ENCODE measurements at places on chromosomes 1 and 21.

GRCh38 chr1:234212764-234213657 is 160.2 kb upstream of the COA6 start:
- DNase-seq: no peak

GRCh38 chr1:94193128-94193527 is 44.3 kb downstream of the ARHGAP29 start:
- no peak for DNase-seq

DNA sequence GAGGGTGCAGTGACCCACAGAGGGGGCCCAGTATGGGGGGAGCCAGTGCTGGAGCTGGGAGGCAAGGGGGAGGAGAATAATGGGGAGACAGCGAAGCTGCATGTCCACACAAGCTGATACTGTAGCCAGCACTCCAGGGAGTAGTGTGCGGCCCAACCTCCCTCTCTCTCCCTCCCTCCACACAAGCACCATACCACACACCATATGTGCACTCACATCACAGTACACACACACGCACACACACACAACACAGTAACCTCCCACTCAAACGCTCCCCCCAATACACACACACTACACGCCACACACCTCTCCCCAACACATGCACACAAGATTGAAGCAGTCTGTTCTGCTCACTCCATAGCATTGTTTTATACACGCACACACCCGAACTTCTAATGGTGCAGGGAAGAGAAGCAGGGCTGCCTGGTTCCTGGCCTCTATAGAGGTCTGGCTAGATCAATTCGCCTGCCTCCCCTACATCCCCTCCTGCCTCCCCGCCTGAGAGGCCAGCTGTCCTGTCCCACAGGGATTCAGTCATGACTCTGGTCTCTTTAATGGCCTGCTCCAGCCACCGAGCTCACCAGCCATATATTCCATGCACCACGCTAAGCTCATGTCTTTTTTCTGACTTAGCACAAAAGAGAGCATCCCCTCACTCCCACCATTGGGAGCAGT is 3.8 kb downstream of the NCDN start:
- DNase-seq: no peak

DNA sequence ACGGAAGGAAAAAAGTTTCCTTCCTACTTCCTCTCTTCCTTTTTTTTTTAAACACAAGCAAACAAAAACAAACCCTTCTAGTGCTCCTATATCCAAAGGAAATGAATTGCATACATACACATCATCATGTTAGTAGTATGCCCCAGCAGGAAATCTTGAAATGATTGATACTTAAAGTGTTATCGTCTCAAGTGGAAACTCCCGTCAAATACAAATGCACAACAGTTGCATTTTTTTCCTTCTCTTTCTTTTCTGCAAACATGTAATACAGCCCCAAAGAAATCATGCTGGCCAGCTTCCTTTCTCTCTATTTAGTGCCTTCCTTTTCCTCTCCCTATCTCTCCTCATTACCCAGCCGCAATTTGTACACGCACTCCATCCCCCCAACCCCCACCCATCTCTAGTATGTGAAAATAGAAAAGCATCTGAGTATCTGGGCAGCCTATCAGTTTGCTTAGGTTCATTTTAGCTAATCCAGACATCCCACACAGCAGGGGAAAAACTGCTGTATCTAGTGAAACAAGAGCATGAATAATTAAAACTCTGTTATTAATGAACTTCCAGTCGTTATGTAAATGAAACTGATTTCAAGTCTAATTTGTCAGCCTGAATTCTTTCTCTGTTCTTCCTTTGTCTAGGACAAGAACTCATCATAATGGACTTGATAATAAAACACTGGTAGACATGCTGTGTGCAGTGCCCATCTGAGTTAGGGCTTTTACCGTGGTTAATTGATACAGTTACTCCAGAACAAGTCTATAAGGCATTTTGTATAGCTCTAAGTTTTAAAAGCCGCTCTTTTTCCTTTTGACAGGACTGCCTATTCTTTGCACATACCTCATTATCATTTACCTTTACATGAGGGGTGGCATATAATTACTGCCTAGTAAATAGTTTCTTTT is 336.5 kb upstream of the ADGRL2 start:
- DNase-seq: no peak

- DNase-seq: no peak
Observed at GRCh38 chr1:42845866-42846256, 552 bp upstream of the ZNF691 start.

DNA sequence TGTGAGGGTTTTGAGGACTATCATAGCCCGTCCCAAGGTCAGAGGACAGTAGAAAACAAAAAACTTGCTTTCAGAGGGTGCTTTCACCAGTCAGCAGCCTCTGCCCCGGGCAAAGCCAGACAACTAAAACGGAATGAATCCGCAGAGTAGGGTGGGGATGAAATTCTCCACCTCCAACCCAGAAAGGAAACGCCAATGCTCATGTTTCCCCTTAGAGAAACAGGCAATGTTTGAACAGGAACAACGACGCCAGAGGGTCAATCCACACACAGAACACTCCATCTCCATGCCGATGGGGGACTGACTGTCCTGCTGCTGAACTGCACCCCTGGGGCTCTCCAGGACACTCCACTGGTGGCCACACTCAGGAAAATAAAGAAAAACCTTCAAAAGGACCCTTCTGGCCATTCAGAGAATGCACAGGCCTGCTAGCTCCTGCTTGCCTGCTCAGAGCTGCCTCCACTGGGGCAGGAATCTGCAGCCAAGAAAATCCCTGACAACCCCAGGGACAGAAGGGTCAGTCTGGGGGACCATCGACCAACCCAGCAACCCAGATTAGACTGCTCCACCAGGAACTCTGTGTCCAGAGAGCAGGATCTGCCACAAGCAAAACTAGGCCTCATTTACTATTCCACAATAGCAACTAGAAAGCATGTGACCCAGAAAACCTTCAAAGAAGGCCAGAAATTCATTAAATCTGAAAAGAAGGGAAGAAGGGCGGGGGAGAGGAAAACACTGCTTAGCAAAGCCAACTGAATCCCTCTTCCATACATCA is 116.0 kb downstream of the TOMM20 start:
- DNase-seq: no peak
